ENCODE measurements at places on chromosomes 1 and 21.

DNA sequence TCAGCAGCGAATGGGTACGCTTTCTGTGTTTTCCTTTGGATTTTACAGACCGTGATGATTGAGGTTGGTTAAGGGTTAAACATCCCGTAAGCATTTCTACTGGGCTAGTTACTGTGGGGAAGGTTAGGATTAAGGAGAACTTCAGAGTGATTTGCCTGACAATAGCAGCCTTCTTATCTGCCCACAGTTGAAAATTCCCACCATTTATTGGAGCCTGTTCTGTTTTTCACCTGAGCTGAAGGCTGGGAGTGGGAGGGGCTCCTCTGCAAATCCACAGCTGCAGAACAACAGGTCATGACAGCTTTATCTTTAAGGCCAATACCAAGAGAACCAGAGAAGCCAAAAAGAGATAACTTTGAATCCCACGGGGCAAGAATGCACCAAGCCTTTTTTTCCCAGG, 168.6 kb downstream of the KAZN start:
- DNase-seq, result no peak

- DNase-seq, result no peak
Observed at GRCh38 chr1:211518330-211519289, 26.6 kb upstream of the RD3 start.

- no peak for DNase-seq
Observed at GRCh38 chr21:29221253-29221744, 77.4 kb upstream of the BACH1 start.

DNA sequence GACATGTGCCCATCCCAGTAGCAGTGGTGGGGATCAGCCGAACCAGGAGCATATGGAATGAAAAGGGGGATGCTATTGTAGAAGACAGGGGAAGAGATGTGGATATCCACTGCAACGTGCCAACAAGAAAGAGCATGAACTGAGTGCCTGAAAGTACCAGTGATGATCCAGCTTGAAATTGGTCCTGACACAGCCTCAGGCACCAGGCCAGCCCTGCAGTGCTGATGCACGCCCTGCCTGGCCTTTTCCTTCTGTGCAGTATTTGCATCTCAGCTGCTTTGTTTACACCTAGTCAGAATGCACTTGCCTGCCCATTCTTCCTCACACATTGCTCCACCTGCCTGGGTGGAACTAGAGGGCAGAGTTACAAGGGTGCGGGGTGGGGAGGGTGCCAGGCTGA, 50.3 kb upstream of the ARTN start:
- DNase-seq, result no peak

GRCh38 chr1:105914403-105914802, 1142.1 kb upstream of the PRMT6 start:
- no peak for DNase-seq

- no peak for DNase-seq
Observed at GRCh38 chr21:40471103-40471502, 375.9 kb downstream of the DSCAM start.

DNA sequence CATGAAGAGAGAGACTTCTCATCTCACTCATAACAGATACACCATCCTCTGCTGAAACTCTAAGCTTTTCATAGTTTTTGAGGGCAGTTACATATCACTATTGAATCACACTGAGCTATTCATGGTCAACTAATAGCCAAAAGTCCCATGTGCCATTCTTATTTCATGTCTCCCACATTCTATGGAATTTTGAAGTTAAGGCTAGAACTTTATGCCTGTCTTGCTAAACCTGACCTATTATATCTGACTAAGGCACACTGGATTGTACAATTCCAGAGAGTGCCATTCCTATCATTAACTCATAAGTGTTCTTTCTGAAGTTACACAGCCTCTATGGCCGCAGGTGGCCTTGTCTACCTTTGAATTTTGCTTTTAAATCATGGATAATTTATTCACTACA, 254.3 kb downstream of the PTPRC start:
- no peak for DNase-seq

- no peak for DNase-seq
Observed at GRCh38 chr1:8911416-8912309, 33.2 kb upstream of the ENO1 start.

GRCh38 chr21:26115305-26115704, 55.3 kb downstream of the APP start:
- no peak for DNase-seq

- no peak for DNase-seq
Observed at GRCh38 chr1:169484101-169484500, 1.6 kb downstream of the SLC19A2 start.

DNA sequence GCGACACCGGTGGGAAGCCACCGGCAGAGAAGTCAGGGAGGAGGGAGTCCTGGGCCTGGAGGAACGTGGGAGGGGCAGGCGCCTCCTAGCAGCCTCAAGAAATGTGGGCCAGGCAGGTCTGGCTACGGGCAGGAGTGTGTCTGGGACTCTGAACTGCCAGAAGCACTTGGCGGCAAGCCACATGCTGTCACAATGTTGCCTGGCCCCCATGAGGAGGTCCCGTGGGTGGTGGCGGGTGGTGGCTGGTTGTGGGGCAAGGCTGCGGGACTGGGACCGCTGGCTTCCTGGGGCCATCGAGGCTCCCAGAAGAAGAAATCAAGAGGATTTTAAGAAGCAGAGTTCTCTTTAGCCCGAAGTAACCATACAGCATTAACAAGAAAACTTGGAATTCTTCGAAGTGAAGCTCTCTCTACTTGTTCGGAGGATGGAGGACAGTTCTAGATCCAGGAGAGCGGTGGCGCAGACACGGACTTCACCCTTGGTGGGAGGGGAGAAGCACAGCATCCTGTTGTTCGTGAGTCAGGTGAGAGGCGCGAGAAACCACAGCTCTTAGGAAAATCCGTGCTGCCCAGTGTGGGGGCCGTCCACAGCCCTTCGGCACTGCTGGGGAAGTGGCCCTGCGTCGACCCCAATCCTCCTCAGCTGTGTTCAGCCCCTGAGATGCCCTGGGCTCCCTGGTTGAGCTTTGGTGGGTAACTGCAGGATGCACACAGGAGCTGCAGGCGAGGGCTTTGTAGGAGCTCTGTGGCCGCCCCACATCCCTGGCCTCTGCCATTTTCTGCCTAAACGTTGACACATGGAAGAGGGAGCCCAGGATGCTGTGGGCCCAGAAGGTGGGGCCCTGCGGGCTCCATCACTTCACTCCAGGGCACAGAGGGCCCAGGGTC, 12.4 kb downstream of the SKI start:
- peak; percentile 63 for DNase-seq

DNA sequence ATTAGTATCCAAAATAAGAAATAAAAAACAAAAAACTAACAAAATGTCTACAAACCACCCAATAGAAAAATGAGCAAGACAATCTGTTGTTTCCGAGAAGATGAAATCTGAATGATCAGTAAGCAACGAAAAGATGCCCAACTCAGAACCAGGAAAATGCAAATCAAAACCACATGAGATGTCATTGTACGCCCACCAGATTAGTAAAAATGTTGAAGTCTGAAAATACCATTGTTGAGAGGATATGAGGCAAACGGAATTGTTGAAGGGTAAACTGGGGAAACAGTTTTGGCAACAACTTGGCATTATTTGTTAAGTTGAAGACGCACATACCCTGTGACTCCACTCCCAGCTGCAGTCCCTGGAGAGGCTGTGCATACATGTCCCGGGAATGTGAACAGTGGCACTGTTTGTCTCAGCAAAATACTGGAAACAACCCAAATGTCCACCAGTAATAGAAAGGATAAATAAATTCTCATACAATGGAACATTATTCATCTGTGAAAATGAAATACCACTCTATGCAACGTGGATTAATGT, 10.6 kb downstream of the ZBTB17 start:
- DNase-seq, result no peak

DNA sequence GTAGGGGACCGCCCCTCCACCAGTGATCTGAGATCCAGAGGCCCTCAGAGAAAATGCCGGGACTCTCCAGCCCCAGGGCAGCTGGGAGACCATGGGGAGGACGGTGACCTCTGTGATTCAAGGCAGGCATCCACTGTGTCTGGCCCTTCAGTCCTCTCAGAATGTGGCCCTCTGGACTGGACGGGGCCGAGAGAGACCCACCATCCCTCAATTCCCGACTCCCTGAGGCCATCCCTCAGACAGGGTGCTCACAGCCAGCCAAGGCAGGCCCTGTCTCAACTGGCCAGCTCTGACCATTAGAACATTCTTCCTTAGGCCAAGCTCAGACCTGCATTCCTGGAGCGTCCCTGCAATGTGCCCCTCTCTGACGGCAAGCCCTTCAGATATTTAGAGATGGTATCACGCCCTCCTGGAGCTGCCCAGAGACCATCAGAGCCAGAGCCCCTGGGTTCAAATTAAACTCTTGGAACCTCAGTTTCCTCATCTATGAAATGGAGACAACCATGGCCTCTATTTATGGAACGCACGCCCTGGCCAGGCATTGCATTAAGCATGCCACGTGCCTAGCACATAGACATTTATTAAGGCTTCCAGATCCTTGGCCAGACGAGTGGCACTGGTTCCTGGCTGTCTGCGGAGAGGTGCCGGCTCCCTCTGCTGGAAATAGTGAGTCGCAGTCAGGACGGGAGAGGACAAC, 9.6 kb upstream of the EPS8L3 start:
- DNase-seq, result peak; percentile 79
